Tongue (tissue), 3 donors: ENCODE measurements at places on chromosomes 2 and 18. TPM values are rescaled to one million over a fixed set of nuclear protein-coding genes. Genes with fewer than 3 reads are reported as not detected.

GRCh38 chr2:19664646-19665045, 237.1 kb downstream of the TTC32 start:
- no peak for DNase-seq

DNA sequence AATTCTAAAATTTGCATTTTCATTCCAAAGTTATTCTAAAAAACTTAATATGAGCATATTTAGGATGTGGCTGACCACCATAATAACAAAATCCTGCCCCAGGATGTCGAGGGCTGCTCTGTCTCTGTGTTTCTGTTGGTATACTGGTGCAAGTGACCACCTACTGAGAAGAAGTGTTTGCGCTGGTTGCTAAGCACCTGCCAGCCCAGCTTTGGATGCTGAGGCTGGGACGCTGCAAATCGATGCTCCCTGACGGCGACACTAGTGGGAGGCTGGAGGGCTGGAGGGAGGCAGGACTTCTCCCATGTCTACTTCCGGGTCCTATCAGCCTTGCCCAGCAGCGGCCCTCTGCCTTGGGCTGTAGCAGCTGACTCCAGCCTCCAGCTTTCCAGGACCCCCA, 45.0 kb downstream of the LAMA1 start:
- no peak for DNase-seq

DNA sequence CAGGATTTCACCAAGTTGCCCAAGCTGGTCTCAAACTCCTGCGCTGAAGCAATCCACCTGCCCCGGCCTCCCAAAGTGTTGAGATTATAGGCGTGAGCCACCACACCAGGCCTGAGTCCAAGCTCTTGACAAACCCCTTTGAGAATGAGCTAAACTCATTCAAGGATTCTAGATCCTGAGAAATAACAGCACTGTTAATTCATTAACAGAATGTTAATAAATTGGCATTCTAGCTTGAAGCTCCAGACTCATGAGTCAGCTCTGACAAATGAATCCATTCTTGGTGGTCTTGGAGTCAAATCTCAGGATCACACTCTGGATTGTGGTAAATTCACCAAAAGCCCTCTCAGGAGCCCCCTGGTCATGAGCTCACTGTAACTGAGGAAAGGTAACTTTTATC, 1.8 kb downstream of the NARS1 start:
- DNase-seq = no peak

DNA sequence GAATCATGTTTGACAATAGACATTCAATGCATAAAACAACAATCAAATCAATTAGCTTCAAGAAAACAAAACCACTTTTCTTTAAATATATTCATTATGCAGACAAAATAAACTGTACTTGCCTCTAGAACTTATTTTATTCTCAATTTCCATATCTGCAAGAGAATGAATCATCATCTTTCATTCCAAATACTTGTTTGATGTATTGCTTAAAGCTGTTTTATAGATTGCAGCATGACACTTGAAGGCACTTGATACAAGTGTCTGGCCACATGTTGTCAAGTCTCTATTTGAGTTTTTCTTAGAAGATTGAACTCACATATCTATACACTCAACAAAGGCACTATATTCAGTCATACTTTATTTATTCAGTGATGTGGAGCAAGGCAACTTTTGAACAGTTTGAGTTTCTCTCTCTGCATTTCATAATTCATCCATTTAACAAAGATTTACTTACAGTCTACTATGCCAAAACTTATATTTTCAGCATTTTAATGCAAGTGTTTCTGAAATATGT, 38.7 kb upstream of the DDX18 start:
- DNase-seq = no peak

- DNase-seq = no peak
Measured at GRCh38 chr2:138381373-138381772, 120.2 kb upstream of the SPOPL start.

- no peak for DNase-seq
Measured at GRCh38 chr18:26869640-26870039, 4.1 kb upstream of the AQP4 start.

- peak; percentile 37 for DNase-seq
Measured at GRCh38 chr18:5476961-5477800, 66.6 kb downstream of the EPB41L3 start.

DNA sequence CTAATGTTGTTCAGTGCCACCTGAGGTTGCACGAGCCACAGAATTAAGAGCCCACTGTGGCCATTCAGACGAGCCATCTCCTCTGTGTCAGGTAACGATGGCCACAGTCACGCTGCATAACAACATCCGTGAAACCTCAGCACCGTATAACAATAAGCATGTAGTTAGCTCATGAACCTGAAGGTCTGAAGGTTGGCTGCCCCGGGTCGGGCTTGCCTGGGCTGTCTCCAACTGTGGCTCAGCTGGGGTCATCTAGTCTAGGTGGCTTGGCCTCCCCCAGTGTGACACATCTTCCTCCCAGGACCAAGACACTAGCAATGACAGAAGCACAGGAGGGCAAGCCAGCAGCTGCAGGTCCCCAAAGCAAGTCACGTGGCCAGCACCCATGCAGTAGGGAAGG, 258.0 kb downstream of the GLI2 start:
- no peak for DNase-seq

GRCh38 chr2:64017811-64018700, 1.2 kb downstream of the VPS54 start:
- DNase-seq = peak; percentile 74

DNA sequence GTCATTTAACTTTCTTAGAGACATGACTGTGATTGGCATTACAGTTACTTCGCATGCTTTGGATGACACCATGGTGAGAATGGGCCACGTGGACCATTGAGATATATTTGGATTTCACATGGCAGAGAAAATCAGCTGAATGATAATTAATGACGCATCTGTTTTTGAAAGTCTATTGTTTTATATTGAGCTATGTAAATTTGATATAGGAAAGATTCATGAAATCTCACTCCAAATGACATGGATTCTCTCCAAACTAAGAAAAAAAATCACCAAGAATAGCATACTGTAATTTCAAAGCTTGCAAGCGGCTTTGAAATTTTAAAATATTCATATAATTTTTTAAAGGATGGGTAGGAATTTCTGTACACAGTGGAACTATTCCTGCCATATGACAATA, 163.7 kb downstream of the SH3BP4 start:
- DNase-seq = no peak

GRCh38 chr2:49306925-49307324, 152.6 kb upstream of the FSHR start:
- no peak for DNase-seq

- peak; percentile 47 for DNase-seq
Measured at GRCh38 chr2:232927793-232928550, 57.9 kb downstream of the SNORC start.

DNA sequence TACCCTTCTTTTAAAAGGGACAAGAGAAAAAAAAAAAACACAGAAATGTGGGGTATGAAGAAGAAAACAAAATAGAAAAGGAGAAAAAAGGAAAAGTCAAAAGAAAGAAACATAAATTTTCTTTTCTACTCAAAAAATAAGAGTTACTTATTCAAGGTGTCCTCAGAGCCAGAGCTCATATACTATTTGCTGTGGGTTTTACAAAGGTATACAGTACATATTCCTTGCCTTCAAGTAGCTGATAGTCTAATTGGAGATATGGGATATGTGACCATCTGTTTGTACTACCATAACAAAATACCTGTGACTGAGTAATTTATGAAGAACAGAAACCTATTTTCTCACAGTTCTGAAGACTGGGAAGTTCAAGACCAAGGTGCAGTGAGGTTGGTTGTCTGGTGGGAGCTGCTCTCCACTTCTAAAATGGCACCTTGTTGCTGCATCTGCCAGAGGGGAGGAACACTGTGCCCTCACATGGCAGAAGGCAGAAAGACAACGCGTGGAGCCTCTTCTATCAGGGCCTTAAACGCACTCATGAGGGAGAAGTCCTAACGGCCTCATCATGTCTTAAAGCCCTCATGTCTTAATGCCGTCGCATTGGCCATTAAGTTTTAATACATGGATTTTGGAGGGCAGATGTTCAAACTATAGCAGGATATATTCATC, 33.9 kb downstream of the NBAS start:
- DNase-seq = no peak

DNA sequence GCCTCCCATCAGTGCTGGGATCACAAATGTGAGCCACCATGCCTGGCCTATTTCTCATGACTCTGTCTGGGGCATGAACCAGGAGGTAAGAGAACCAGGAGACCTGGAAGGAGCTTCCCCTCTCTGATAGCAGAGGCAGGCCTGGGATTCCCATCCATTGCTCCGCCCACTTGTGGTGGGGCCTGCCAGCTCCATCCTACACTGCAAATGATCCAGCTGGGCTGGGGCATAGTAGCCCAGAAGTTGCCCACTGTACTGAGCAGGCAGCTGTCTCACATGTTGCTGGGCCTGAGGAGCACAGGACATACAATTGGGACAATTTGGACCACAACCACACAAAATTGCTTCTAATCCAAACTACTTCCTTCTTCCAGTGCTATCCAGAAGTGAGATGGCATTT, 91.0 kb downstream of the MARCHF4 start:
- no peak for DNase-seq

GRCh38 chr18:8188184-8188583, 421.1 kb upstream of the RAB12 start:
- DNase-seq = peak; percentile 39

DNA sequence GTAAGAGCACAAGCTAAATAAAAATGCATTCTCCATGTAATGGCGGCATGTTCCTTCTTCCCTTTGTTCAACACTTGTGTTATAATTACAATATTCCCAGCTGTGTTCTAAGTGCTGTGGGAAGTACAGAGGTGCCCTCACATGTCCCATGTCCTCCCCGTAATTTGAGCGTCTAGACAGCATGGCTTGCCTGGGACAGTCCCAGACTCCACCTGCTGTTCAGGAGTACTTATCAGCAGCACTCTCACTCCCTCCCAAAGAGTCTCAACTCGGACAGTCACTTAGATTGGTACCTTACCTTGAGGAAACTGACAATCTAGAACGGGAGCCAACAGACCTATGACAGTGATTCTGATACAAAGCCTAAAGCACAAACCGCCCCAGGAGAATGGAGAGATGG, 370.5 kb downstream of the EIPR1 start:
- DNase-seq = no peak

- DNase-seq = peak; percentile 77
Measured at GRCh38 chr2:22355816-22356433, 1029.1 kb upstream of the KLHL29 start.

- DNase-seq = no peak
Measured at GRCh38 chr2:174919947-174920595, 85.1 kb downstream of the CHN1 start.

DNA sequence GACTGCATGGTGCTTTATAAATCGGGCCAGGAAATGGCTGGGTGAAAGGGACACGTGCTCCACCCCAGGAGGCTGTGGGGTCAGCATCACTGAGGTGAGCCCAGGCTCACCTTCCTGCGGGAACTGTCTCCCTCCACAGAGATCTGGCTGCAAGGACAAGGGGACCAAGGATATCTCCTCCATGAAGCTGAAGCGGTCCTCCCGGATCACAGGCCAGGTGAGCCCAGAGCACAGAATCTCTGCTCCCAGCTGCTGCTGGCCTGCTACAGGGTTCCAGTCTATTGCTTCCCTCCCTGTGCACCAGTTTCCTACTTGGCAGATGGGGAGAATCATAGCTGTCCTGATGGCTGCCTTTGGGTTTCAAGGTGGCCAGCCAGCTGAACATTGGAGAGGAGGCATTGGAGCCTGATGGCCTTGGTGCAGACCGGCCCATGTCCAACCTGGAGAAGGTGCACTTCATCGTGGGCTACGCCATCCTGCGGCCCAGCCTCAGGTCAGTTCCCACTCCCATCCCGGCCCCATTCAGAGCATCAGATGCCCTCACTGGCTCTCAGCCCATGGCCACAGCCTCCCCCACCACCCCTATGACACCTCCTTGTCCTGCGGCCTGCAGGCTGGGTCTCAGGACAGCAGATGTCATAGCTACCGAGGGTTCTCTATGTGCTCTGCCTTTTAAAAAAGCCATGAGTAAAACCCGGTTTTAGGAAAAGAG, 33.7 kb upstream of the GPR17 start:
- DNase-seq = no peak

- DNase-seq = no peak
Measured at GRCh38 chr2:6401301-6401700, 464.4 kb downstream of the CMPK2 start.

- DNase-seq = no peak
Measured at GRCh38 chr18:51390702-51391101, 193.2 kb upstream of the MEX3C start.

DNA sequence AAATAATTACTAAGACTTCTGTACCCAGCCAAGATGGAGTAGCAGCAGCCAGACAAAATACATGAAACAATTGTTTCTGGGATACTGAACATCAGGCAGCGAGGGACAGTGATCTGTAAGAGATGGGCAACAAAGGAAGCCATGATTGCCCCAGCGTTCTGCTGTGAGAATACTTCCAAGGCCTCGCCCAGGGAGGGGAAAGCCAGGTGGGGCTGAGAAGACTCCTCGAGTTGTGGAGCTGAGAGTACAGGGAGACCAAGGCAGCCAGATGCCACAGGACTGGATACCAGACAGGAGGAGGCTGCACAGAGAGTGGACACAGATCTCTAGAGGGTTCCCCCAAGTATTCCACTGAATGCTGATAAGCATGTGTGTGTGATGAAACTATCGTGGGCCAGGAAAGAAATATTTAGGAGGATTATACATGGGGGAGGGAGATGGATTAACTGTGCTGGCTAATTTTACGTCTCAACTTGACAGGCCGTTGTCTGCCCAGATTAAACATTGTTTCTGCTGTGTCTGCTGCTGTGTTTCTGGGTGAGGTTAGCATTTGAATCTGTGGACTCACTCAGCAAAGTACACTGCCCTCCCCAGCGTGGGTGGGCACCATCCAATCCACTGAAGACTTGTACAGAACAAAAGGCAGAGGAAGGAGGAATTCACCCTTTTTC, 10.2 kb upstream of the LIMS2 start:
- DNase-seq = no peak

DNA sequence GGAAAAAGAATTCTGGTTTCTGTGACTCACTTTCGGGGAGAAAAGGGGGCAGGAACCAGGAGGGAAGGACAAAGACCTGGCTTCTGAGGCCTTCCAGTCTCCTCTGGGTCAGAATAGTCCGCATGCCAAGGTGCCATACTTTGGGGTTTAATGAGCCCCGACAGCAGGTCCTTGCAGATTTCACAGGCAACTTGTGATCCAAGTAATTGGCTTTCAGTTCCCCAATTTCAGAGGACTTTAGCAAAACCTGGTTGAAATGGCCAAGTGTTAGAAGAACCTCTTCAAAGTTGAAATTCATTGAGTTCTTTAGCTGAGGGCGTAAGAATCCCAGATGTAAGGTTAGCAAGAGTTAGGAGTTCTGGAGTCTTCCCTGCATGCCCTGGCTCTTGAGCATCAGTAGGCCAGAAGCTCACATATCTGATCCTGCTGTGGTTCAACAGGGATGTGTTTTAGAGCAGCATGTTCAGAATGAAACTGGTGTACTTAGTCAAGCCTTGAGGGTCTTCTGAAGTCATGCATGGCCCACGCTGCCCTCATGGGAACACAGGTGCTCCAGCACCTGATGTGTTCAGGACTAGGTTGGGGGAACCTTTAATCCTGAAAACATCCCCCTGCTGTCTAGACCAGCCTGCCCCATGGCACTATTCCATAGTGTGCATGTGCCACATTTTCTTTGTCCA, 143.0 kb downstream of the NUP35 start:
- DNase-seq = no peak

- peak; percentile 59 for DNase-seq
Measured at GRCh38 chr2:189014449-189015138, 40.4 kb downstream of the COL3A1 start.

The MAB21L4 gene
- 23.0 TPM for total RNA-seq

The SYT4 gene
- total RNA-seq = 1.2 TPM

The RPRM gene
- 0.21 TPM for total RNA-seq

The COL4A4 gene
- 4.9 TPM for total RNA-seq

The NMUR1 gene
- total RNA-seq = 0.41 TPM

The KCNJ3 gene
- total RNA-seq = 1.6 TPM

The ADCYAP1 gene
- 3.7 TPM for total RNA-seq

The PEX13 gene
- 38.9 TPM for total RNA-seq

The EGR4 gene
- not detected for total RNA-seq

The OTOS gene
- not detected for total RNA-seq

The DPP4 gene
- total RNA-seq = 3.2 TPM
